T-helper 17 cell (primary cell): ENCODE measurements at places on chromosomes 12 and 14. TPM values are rescaled to one million over a fixed set of nuclear protein-coding genes. Genes with fewer than 3 reads are reported as not detected.

Gene JAG2
- total RNA-seq: 0.55 TPM

Gene KRT79
- total RNA-seq: not detected

Gene SMIM41
- not detected for total RNA-seq

Gene CD69
- total RNA-seq: 1,104 TPM

Gene LGMN
- total RNA-seq: 8.3 TPM

Gene HOXC4
- total RNA-seq: not detected

Gene C1R
- 7.2 TPM for total RNA-seq

Gene GLIPR1L2
- total RNA-seq: 1.5 TPM

Gene KICS2
- 18.0 TPM for total RNA-seq
